SJSA1 (cell line): ENCODE measurements at places on chromosomes 6 and 20. TPM values are rescaled to one million over a fixed set of nuclear protein-coding genes. Genes with fewer than 3 reads are reported as not detected.

BPHL gene
- 16.8 and 18.7 TPM in 2 replicates for total RNA-seq

GABRR1 gene
- not detected in 2 replicates for total RNA-seq

PRDM13 gene
- total RNA-seq: not detected in 2 replicates

MMP24 gene
- total RNA-seq: 0.50 and 0.71 TPM in 2 replicates

ACTR5 gene
- total RNA-seq: 6.9 and 9.7 TPM in 2 replicates

RHAG gene
- total RNA-seq: not detected in 2 replicates

NUP153 gene
- 36.5 and 50.5 TPM in 2 replicates for total RNA-seq

PACSIN1 gene
- not detected in 2 replicates for total RNA-seq

MAP1LC3A gene
- total RNA-seq: 54.1 and 64.5 TPM in 2 replicates

GRCh38 chr6:1068905-1069304 lies 243.0 kb upstream of the FOXQ1 start:
- no peak for DNase-seq

DNA sequence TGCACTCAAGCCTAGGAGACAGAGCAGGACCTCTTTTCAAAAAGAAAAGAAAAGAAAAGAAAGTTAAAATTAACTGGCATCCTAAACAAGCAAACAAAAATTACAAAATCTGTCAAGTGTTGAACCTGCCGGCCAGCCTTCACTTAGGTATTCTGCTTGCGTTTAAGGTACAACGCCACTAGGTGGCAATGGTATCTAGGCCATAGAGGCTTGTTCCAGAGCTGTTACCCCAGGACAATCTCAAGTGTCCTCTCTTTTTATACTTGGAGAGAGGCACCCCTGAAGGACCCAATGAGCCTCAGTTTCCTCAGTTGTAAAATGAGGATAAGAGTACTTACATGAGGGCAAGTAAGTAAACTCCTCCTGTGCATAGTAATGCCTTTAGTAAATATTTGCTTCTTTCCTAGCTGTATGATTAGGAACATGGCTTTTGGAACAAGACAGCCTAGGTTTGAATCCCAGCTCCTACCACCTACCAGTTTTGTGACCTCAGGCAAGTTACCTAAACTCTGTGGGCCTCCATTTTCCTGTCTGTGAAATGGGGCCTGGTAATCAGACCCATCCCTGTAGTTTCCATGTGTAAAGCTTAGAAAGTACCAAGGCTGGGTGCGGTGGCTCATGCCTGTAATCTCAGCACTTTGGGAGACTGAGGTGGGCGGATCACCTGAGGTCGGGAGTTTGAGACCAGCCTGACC lies 5.8 kb upstream of the PACSIN1 start:
- DNase-seq: no peak

- DNase-seq: no peak
Measured at GRCh38 chr6:133526436-133526835, 285.3 kb downstream of the EYA4 start.

DNA sequence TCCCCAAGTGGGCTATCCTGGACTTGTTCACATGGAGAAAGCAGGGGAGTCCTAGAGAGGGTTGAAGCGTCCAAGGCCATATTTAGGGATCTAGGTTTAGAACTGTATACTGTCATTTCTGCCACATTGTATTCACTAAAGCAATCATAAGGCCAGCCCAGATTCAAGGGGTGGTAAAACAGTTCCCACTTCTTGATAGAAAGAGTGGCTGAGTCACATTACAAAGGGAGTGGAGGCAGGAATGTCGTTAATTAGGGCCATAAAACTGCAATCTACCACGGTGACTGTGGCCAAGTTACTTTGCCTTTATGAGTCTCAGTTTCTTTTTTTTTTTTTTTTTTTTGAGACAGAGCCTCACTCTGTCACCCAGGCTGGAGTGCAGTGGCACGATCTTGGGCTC lies 7.4 kb upstream of the UBR2 start:
- no peak for DNase-seq

DNA sequence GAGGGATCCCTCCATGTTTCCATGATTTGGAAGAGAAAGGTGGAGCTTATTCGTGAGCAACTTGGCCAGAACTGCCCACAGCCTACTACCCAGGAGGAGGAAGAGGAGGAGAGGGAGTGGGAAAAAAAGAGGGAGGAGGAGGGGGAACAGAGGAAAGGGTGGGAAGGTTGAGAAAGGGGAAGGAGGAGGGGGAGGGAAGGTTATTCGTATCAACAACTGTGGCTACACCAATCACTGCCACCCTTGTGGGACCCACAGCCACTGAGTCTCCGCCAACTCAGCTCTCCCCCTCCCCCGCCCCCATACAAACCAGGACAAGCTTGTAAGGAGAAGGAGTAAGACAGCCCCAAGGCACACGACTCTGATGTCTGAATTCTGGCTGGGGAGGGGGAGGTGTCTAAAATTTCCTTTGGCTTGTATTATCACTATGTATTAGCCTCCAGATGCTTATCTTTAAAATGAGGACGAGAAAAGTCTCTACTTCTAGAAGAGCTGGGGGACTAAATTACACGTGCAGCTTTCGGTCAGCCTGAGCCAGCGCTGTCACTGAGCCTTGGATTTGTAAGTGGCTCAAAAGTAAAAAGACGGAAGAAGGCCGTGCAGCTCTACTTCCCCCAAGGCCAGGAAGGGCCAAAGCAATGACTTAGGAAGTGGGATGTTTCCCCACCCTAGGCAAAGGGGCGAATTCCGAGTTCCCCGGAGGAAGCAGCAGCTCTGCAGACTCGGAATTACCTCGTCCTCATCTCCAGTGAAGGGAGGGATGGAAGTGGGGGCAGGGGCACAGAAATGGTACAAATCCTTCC lies 1.0 kb downstream of the FKBP1A start:
- peak; percentile 62 for DNase-seq

- DNase-seq: no peak
Measured at GRCh38 chr6:33819021-33819420, 15.2 kb upstream of the MLN start.

- DNase-seq: no peak
Measured at GRCh38 chr6:43878127-43878634, 108.2 kb downstream of the VEGFA start.

GRCh38 chr20:15949391-15949790 lies 623.9 kb downstream of the KIF16B start:
- DNase-seq: no peak

DNA sequence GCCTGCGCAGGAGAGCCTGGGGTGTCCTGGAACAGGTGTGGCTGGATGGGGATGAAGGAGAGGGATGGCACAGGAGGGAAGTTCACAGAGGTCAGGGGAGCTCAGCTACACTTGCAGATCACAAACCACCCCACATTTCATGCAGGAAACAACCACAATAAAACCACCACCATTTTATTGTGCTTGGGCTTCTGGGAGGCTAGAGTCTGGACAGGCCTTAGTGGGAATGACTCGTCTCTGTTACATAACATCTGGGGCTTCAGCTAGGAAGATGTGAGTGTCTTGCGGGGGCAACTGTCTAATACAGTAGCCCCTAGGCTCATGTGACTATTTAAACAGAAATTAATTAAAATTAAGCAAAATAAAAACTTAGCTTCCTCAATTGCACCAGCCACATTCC lies 33.4 kb downstream of the SNX5 start:
- no peak for DNase-seq

GRCh38 chr6:22145376-22145775 lies 151.5 kb downstream of the PRL start:
- DNase-seq: no peak

DNA sequence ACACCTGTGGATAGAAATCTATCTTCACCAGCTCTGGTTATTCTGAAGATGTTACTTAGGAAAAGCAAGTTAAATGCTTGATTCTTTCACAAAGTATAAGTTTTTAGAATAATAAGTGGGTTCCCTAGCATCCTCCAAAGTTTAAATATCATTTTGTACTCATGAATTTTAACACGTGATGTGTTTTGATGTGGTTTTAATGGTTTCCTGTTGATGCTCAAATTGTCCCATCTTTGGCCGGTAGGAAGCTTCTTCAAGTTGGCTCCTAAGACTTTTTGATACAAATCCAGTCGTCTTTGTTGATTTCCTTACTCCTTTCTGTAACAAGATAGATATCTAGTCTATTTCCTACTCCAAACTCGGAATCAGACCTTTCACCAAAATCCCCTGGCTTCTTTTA lies 94.5 kb upstream of the STXBP5 start:
- no peak for DNase-seq

- DNase-seq: no peak
Measured at GRCh38 chr20:50020288-50020687, 37.5 kb downstream of the SNAI1 start.

GRCh38 chr6:33630014-33630413 lies 8.9 kb downstream of the ITPR3 start:
- no peak for DNase-seq

DNA sequence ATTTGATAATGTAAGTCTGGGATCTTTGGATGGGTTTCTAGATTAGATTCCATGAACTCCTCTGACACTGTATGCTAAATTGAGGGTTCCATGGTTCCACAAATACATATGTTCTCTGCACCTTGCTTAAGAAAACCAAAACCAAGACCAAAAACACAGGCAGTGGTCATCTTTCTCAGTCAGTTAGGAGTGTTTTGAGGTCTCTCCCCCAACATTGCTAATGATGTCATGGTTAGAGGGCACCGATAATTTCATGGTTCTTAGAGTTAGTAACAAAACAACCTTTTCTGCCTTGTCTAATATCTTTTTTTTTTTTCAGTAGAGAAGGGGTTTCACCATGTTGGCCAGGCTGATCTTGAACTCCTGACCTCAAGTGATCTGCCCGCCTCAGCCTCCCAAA lies 44.5 kb downstream of the ARID1B start:
- DNase-seq: no peak

GRCh38 chr20:37714978-37715672 lies 21.3 kb downstream of the CTNNBL1 start:
- DNase-seq: no peak

- DNase-seq: no peak
Measured at GRCh38 chr20:51667002-51667408, 101.2 kb downstream of the ATP9A start.

DNA sequence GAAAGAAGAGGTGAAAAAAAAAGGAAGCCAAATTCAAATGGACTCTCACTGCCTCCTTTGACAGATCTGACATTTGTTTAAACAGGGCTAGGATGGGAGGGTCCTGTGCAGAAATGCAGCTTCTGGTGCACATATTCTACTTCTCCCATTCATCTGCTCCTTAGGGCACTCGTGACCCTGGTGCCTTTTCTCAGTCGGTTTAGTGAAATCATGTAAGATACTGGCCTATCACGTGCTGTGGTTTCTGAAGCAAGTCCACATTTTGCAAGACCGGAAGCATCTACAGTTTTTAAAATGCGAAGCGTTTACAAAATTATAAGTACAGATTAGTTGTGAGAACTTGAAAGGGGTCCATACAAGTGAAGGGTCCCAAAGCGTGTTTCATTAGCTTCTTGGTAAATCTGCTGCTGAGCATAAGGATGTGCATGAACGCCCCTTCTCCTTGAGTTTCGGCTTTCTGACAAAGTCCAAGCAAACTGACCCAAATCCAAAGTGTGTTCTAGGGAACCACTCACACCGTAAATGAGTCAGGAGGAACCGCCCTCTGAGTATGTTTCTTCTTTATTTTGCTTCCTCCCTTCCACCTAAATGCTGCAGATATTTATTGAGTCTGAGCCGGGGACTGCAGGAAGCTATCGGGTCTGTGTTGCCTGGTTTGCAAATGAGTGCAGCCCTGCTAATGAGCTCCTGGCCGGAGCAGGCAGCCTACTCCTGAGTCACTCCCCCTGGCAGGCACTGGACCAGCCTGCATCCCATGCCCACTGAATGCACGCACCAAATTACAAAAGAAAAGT lies 323.8 kb upstream of the JARID2 start:
- no peak for DNase-seq

DNA sequence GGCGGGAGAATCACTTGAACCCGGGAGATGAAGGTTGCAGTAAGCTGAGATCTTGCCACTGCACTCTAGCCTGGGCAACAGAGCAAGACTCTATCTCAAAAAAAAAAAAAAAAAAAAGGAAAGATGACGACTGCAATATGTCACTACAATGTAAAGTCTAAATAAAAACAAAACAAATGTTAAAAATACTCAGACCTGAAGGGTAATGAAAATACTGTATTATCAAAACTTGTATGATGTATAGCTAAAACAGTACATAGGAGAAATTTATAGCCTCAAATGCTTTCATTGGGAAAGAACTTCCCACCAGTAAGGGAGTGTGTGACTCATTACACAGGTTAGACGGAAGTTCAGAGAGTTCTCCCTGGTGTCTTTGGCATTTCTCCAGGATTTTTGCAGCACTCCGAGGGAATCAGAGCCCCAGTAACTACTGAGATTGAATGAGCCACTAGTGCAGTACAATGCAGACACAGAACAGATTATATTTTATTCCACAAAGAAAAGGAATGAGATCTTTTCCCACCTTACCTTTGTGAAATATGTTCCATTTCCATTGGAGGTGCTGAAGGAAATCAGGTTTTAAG lies 12.5 kb upstream of the RALGAPB start:
- DNase-seq: peak; percentile 54

GRCh38 chr20:14657266-14658005 lies 320.0 kb upstream of the FLRT3 start:
- no peak for DNase-seq

GRCh38 chr6:89116702-89117101 lies 1.2 kb downstream of the SRSF12 start:
- no peak for DNase-seq
